ENCODE measurements at places on chromosomes 7 and 10.

GRCh38 chr10:102452672-102453340, 1.5 kb upstream of the C10orf95 start:
- DNase-seq = no peak

GRCh38 chr10:3172081-3172445, 519 bp downstream of the PITRM1 start:
- no peak for DNase-seq

GRCh38 chr7:14761510-14762296, 140.8 kb downstream of the DGKB start:
- no peak for DNase-seq

GRCh38 chr10:82377608-82378007, 502.6 kb downstream of the NRG3 start:
- DNase-seq = peak; percentile 44

DNA sequence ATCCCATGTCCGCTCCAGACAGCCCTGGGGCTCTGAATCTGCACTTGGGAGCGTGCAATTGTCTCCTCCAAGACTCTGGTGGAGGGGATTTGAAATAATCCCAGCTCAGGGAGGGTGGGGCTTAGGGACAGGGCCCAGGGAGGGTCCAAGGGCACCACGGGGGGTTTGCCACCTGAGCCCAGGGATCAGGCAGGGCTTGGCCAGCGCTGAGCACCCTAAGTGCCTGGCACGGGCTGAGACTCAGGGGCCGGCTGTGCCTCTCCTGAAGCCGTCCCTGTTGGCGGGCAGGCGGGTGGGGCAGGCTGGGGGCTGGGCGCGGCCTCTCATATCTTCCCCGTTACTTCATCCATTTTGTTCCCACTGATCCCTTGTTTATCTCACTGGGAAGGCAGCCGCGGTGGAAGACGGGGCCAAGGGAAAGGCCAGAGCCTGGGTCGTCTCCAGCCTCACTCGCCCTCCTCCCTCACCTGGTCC, 41.8 kb upstream of the ELN start:
- DNase-seq = peak; percentile 21

GRCh38 chr7:143205560-143206293, 16.1 kb upstream of the TAS2R40 start:
- no peak for DNase-seq

DNA sequence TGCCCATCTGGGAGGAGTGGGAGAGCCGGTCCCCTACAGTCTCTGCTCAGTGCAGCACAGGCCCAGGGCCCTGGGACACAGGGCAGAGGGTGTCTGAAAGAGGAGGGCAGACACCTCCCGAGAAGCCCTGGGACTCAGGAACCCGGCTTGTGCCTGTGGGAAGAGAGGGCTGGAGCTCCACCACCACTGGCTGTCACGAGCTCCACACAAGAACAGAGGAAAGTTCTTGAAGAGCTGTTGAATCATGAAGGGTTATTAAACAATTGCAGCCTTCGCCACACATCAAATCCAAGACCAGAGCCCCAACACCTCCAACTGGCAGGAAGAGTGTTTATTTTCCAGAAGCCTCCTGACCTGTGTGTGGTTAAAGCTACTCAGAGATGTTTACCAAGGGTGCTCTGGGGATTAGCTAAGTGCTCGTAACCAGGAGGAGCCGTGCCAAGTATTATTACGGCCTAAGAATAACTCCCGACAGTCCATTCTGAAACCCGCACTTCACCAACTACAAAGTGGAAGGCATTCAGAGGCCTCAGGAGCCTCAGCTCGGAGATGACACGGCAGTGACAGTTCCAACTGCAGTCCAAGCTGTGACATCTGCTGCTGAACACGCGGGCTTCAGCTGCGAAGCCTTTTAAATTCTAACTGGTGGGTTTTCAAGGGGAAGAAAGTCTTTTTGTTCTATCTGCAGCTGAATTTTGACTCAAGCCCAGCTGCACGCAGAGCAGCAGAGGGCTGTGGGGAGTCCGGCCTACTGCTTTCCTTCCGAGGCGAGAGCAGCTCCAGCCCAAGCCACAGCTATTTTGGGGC, 75.1 kb downstream of the MAD1L1 start:
- peak; percentile 26 for DNase-seq

- no peak for DNase-seq
Measured at GRCh38 chr7:81624650-81625631, 144.9 kb downstream of the HGF start.

GRCh38 chr10:6299743-6300105, 97.0 kb downstream of the PFKFB3 start:
- DNase-seq = no peak

- DNase-seq = no peak
Measured at GRCh38 chr7:11430112-11430511, 401.9 kb downstream of the THSD7A start.

GRCh38 chr10:33863352-33863751, 528.9 kb upstream of the NRP1 start:
- DNase-seq = no peak

DNA sequence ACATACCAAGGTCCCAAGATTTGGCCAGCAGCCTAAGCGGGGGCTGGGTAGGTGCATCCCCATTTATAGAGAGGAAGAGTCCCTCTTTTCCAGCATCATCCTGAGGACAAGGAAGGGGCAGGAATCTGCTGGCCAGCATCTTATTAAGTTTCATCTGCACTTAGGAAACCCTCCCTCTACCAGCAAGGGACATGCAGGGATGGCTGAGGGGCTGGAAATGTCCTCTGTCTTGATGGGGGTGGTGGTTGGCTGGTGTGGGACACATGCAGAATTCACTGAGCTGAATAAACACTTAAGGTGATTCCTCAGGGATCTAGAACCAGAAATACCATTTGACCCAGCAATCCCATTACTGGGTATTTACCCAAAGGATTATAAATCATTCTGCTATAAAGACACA, 42.1 kb downstream of the NOD1 start:
- DNase-seq = no peak

DNA sequence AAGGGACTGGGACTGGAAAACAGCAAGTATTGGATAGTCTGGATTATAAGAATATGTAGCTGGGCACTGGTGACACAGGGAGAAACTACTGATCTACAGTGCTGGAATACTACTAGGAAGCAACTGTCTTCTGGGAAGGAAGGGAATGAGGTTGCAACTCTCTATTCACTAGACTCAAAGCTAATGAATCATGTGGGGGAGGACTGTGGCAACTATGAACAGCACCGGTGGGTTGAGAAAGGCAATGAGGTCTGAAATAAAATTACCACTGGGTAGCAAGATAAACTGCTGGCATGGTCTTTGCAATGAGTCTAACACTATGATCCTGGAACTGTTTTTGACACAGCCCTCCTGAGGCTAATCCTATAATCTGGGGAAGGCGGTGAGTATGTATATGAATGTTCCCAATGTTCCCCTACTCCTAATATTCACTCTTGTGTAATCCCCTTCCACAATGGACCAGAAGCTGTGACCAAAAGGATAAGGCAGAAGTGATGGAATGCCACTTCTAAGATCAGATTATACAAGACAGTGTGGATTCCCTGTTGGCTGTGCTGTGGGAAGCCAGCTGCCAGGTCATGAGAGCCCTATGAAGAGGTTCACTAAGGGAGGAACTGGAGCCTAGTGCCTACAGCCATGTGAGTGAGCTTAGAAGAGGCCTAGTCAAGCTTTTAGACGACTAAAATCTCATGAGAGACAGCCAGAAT, 101.3 kb upstream of the DNAJB12 start:
- DNase-seq = peak; percentile 64

- peak; percentile 43 for DNase-seq
Measured at GRCh38 chr10:26314265-26315013, 97.9 kb downstream of the GAD2 start.

DNA sequence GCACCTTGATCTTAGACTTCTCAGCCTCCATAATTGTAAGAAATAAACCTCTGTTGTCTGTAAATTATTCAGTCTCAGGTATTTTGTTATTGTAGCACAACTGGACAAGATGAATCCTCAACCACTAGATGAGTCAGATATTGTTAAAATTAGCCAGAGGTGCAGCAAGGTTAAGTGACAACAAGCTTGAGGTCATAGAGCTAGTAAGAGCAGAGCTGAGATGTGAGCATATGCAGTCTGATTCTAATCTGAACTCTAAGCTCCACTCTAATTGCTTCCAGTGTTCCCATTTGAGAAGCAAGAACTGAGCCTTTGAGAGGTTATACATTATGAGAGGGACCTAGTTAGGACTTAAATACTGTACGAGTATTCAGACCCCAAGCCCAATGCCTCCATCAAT, 93.1 kb downstream of the FZD1 start:
- no peak for DNase-seq

DNA sequence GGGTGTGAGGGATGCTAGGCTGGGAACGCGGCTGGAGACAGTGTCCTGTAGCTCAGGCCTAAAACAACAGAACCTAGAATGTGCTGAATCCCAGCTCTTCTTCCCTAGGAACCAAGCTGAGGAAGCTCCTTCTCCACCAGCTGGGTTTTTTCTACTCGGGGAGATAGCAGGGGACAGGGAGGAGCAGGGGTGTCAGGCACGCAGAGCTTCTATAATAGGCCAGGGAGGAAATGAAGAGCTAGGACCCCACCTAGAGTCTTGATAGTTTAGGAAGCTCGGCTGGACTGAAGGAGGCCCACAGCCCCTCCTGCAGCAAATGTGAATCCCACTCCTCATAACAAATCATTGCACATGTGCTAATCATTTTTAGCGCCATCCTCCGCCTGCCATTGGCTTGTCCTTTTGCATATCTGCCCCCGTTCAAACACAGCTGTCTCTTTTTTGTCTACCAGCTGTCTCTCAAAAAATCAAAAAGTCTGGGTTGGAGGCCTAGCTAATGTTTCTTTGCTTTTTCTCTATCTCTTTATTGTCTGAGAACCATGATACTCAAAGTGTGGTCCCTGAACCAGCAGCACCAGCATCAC, 24.1 kb upstream of the FAM180A start:
- peak; percentile 9 for DNase-seq

DNA sequence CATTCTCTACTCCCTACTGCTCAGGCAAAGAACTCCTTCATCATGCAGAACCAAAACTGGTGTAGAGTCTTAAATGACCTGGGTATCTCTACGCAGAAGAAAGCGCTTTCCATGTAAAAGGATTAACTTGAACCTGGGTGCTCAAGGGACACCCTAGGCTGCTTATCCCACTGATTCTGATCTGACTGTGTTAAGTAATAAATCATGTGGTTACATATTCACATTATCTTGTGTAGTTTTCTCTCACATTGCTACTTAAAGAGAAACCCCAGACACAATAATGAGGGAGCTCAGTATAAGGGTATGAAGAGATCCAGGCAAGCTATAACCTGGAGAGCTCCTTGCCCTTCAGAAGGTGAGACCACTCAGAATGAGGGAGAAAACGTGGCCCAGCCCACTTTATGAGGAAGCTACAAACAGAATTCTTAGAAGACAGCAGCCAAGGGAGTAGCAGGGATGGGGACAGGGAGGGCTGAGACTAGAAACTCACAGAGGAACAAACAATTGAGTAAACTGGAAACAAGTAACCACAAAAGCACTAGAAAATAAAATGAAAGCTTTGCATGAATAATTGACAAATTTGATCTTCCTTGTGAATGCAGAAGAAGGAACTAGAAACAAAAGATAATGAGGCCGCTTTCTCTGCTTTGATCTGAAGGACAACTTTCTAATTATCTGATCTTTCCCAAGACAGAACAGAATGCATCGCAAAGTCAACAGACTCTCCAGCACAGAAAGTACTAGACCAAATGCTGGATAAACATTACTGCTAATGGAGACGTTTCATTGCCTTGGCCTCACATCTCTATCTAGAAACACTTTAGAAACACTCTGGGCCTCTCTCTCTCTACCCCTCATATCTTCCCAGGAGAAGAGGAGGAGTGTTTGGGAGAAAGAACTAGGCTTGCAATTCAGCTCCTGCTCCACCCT, 76.1 kb downstream of the LRRC17 start:
- DNase-seq = no peak

GRCh38 chr10:110265573-110266193, 39.0 kb downstream of the SMNDC1 start:
- DNase-seq = no peak

GRCh38 chr10:79561257-79561656, 1.1 kb upstream of the SFTPA2 start:
- DNase-seq = no peak

DNA sequence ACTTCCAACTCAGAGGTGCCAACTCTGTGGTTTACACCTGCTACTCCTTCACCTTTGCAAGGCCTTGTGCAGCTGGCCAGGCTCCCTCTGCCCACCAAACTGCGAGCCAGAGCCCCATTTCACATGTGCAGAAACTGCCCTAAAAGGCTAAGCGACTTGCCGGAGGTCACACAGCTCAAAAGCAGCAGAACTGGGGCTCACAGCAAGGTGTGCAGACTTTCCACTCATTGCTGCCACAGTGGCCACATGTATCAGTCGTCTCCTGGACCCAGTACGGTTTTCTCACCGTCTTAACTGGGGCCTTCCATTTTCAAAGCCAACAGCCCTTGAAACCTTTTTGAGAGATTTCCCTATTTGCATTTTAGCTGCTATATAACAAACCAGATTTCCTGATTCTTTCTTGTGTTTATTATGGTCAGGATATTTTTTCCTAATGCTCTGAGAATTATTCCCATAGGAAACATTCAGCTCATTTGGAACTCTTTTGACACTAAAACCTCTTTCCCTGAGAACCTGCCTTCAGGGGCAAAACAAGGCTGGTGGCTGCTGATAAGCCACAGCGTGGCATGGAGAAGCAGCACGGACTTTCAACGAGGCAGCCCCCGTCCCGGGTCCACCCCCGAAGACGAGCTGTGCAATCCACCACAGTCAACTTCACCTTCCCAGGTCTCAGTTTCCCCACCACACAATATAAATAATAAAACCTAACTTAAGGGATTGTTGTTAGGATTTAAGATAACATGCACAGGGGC, 29.9 kb downstream of the SORBS1 start:
- DNase-seq = no peak

- DNase-seq = no peak
Measured at GRCh38 chr10:50033481-50033880, 34.3 kb upstream of the WASHC2A start.

DNA sequence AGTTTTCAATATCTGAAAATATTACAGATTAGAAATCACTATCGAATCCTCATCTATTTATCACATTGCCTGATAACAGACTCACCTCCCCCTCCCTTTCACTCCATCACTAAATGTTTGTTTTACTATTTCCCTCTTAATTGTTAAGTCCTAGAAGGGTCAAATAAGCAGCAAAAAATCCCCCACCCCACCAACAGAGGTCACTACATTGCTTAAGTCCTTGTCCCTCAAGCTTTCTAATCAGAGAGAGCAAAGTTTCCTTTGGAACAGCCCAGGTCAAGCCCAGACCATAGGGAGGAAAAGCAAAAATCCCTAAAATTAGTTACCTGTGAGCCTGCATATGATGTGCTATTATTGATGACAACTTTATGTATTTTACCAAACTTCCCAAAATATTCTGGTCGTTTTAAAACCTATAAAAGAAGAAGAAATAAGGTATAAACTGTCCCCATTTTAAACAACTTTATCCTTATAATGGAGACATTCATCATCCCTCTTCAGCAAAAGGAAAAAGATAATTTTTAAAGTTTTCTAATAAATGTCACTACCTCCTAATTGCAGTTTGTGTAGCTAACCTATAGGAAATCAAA, 95.0 kb downstream of the CNOT4 start:
- DNase-seq = peak; percentile 75

GRCh38 chr7:150986099-150986512, 4.7 kb upstream of the NOS3 start:
- DNase-seq = peak; percentile 85
